ENCODE measurements at places on chromosomes 7 and 10.

DNA sequence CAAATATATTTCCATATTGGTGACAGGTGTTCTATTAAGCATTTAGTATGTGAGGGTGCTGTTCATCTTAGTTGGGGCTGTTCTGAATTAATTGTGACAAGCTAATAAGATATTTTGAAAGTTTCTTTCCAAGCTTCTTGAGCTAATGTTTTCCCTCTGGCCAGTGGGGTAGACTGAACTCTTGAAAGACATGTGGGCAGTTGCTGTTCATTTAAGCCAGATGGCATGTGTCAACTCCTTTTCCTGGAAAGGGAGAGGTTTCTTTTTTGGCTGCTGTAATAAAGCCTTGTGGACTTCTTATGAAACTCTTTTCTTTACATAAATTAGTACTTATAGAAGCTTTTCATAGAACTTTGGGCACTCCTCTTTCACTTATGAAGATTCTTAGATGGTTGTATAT, 21.7 kb downstream of the RAB18 start:
- DNase-seq: no peak

DNA sequence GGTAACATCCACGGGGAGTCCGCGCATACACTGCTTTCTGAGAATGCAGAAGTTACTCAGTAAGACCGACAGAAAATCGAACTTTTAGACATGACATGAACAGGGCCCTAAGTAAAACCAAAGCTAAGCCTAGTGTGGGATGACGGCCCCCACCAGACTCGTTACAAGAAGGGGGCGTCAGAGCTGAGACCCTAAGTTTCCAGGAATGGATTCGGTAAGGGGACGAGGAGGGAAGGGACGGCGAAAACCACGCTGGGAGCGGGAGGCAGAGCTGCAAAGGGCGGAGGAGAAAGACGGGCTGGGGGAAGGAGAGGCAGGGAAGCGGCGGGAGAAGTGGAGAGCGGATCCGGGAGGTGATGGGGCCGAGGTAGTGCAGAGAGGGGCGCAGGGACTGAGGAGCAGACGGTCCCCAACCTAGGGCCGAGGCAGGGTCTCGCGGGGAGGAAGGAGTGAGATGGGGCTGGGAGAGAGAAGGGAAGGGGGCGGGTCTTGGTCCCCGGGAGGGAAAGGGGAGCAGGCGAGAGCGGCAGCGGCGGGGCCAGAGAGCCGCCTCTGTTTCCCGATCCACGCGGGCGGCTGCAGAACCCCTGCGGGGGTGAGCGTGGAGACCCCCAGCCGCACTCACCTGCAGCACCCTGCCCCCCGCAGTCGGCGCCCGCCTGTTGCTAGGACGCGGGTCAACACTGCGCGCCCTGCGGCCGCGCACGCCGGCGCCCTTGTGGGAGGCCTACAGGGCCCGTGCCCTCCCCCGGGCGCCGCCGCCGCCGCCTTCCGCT, 513 bp downstream of the ODAD2 start:
- peak; percentile 6 for DNase-seq

GRCh38 chr7:135682191-135682590, 19.9 kb downstream of the STMP1 start:
- no peak for DNase-seq

GRCh38 chr7:12303062-12303461, 92.0 kb downstream of the TMEM106B start:
- no peak for DNase-seq

DNA sequence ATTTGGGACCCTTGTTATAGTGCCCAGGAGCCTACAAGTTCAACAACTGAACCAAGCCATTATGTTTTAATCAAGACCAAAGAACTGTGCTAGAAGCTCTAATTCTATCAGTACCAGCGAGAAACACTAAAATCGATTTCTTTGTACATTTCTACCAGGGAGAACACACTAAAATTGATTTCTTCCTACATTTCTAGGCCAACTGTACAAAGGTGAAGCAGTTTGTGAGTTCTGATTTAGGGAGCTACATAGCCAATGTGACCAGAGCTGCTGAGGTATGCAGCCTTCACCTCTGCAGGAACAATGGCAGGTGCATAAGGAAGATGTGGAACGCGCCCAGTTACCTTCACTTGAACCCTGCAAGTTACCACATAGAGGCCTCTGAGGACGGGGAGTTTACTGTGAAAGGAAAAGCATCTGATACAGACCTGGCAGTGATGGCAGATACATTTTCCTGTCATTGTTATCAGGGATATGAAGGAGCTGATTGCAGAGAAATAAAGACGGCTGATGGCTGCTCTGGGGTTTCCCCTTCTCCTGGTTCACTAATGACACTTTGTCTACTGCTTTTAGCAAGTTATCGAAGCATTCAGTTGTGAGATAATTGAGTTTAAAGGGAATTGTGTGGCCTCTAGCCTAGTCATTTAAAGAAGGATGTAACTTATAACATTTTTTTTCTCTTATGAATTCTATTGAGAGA, 31.7 kb downstream of the HYAL4 start:
- no peak for DNase-seq

GRCh38 chr7:69813637-69814240, 215.5 kb downstream of the AUTS2 start:
- DNase-seq: no peak

GRCh38 chr7:154905615-154906014, 97.3 kb downstream of the PAXIP1 start:
- DNase-seq: no peak

Data from T-helper 1 cell (primary cell).